Motor neuron (in vitro differentiated cells): ENCODE measurements at places on chromosomes 6 and 20. TPM values are rescaled to one million over a fixed set of nuclear protein-coding genes. Genes with fewer than 3 reads are reported as not detected.

The YIPF3 gene
- 59.9 and 62.9 TPM in 2 replicates for total RNA-seq

The HLA-DQA1 gene
- 0.23 TPM in 1 of 2 replicates, not detected in the other for total RNA-seq

DNA sequence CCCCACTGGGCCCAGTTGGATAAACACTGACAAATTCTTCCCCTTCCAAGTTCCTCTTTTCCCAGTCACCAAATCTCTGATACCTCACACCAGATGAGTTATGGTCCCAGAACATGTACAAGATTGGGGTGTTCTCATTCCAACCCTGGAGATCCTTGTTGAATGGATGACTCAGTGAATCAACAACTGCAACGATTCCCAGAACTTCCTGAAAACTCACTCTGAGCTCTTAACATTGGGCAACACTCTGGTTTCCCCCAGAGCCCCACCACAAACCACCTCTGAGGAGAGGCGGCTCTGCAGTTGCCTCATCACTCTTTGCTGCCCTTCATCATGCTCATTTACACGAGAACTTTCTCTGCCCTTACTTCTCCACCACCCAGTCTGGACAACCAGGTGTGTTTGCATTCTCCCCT, 115.2 kb downstream of the MRPL14 start:
- no peak for ATAC-seq

GRCh38 chr20:6802227-6802626, 34.7 kb downstream of the BMP2 start:
- peak; percentile 51 for ATAC-seq

- ATAC-seq, result no peak
Observed at GRCh38 chr20:33158637-33159385, 9.1 kb upstream of the BPIFA2 start.
